Hematopoietic multipotent progenitor cell treated with erythropoietin and hydrocortisone succinate and interleukin-3 and kit ligand, for 8 days (in vitro differentiated cells): ENCODE measurements at places on chromosomes 6 and 20.
A peak's percentile ranks its signal among the peaks of the same experiment; 100 is the strongest.

DNA sequence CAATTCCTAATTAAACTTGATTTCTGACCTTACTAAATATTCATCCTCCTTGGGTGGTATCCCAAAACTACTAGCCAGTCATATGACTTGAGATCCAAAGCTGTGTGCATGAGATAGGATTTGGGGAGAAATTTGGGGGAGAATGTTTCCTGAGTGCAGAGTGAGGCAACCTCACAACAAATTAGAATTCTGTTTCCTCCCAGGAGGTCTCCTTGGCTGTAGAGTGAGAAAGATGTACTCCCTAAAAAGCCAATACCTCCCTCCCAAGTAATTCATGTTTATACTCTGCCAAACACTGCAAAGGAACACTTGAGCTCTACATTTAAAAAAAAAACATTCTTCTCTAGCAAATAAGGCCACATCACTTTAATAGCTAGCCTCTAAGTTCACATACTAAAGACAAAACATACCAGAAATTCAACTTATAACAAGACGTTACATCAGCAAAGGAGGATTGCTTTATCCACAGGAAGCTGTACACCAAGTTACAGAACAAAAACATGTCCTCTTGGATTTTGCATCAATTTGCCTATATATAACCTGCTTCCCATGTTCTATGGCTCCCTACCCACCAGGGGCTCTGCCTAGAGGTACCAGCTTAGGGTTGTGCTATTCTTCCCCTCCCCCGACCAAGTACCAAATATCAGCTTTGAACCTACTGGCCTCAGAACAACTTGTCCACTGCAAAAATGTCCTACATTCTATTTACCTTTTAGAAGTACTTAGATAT is 15.4 kb upstream of the TMEM30A start:
- no peak for DNase-seq

- peak; percentile 14 for DNase-seq
Observed at GRCh38 chr20:41526327-41526726, 91.8 kb downstream of the CHD6 start.

GRCh38 chr6:143562143-143562542 is 50.6 kb upstream of the FUCA2 start:
- DNase-seq: no peak

DNA sequence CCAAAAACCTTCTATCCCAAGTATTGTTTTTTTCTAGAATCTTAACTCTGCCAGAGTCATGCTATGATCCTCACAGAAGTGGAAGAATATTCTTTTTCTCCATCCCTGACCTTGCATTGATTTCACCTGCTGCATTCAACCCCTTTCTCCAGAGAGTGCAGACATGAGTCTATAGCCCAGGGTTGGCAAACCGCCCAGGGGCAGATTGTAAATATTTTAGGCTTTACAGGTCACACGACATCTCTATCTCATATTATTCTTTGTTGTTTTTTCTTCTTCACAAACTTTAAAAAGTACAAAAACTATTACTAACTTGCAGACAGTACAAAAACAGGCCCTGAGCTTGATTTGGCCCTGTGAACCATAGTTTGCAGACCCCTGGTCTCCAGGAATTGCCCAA is 112.1 kb upstream of the ASF1A start:
- DNase-seq: no peak

GRCh38 chr6:19571176-19571575 is 266.0 kb upstream of the ID4 start:
- no peak for DNase-seq

DNA sequence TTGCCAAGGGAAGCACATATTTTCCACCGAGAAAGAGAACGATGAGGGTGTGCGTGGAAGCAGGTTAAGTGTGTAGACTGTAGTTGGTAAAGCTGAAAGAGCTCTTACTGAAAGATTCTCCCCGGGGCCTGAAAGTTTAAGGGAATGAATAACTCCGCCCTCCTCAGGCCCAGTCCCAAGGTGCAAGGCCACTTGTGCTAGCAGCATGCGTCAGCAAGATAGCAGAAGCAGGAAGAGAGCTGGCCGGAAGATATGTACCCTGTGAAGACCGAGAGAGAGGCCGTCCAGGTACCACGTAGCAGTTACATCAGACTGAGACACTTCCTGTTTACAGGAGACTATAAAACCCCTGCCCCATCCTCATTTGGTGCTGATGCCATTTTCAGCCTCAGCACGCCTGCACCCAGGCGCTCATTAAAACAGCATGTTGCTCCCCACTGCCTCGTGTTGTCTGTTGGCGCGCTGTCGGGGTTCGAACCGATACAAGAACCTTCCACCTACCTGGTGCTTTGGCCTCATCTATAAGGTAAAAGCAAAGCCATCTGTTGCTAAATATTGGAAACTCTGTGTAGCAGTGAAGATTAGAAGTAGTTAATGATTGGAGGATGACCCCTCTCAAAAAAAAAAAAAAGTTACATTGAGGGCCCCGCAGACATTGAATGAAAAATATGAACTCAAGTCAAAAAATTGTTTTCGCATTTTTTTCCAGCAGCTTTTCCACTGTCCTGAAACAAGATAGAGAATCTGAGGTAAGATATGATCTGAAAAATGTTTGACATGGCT is 18.6 kb upstream of the FAM135A start:
- DNase-seq: no peak

DNA sequence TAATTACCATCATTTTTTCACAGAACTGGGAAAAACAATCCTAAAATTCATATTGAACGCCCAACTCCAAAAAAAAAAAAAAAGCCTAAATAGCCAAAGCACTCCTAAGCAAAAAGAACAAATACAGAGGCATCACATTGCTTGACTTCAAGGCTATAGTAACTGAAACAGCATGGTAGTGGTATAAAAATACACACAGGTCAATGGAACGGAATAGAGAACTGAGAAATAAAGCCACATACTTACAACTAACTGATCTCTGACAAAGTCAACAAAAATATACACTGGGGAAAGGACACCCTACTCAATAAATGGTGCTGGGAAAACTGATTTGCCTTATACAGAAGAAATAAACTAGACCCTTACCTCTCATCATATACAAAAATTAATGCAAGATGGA is 89.6 kb downstream of the MRAP2 start:
- no peak for DNase-seq
